ENCODE measurements at places on chromosomes 1 and 21.

DNA sequence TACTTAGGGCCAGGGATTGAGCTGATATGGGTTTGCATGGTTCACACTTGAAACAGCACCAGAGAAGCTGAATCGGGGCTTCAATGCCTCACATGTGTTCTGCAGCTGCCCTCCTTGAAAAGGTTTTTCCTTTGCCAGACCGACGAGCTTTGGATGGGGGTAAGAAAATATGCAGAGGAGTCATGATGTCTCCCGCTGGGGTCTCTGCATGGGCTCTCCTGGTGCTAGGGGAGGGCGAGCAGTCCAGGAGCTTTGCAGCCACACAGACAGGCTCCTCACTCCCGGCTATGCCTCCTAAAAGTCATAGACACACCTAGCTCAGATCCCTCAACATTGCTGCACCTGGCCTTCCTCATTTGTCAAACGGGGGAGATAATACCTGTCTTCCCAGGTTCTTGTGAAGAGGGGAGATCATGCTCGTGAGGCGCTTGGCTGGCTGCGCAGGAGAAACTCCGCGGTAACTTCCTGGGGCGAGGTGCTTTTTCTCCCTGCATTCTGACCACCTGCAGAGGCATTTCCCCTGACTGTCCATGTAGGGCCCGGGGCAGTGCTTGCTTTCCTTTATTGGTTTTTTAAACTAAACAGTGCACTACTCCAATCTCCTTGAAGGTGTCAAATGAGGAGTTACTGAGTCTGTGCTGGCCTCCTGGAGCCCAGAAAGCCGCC lies 112.4 kb downstream of the PLXNA2 start:
- no peak for DNase-seq

DNA sequence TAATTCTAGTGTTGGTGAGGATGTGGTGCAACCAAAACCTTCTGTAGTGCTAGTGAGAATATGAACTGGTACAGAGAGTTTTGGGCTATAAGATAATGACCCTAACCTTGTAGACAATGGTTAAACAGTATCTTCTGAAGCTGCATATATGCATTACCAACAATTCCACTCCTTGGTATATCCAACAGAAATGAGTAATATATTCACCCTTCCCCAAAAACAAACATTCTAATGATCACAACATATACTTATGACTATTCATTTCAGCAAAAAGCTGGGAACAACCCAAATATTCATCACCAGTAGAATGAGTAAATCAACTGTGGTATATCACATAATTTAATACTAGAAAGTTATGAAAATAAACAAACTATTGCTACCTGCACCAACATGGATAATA lies 39.6 kb upstream of the DPYD start:
- no peak for DNase-seq

GRCh38 chr1:205227584-205228013 lies at the start of gene TMCC2:
TSS of gene TMCC2 (plus strand) at chr1:205227946. CDS start at chr1:205228565, 619 bp downstream.
- DNase-seq = peak; percentile 96

- DNase-seq = no peak
These were observed 719 bp downstream of the EYA3 start for GRCh38 chr1:28087614-28088167.

DNA sequence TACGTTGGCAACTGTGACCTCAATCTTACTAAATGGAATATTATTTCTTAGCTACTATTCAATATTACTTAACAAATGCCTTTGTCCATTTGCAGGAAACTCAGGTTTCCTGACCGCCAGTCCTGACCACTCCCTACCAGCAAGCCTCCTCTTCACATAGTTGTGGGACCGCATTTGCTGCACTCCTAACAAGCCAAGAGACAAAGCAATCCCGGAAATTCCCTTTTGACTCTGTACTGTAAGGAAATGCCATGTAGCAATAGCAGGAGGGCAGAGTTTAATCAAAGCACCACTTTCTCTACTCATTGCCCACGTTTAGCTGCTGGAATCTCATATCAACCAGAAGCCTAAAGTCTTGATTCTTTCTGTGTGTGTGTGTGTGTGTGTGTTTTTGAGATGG lies 28.1 kb upstream of the ACBD6 start:
- no peak for DNase-seq

GRCh38 chr21:17583898-17584297 lies 28.8 kb downstream of the BTG3 start:
- DNase-seq = no peak

- no peak for DNase-seq
These were observed 84.4 kb downstream of the CATSPERE start for GRCh38 chr1:244545511-244545910.

DNA sequence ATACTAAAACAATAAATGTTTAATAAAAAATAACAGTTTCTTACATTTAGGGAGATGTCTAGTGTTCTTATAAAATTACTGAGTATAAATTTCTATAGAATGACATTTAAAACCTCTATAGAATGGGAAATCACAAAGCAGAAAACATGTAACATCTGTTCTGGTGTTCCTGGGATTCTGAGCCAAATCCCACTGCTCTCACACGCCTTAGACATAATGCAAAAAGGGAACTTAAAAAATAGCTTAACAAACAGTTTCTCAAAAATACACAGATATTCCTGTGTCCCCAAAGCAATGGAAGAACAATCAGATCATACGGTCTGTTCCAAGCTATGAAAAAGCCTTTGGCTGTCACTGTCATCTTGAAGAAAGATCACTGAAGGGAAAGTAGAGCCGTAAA lies 27.0 kb upstream of the ZNF124 start:
- DNase-seq = no peak

GRCh38 chr1:64553285-64553684 lies 83.4 kb downstream of the CACHD1 start:
- no peak for DNase-seq

GRCh38 chr1:217021956-217022355 lies 298.7 kb upstream of the ESRRG start:
- no peak for DNase-seq

DNA sequence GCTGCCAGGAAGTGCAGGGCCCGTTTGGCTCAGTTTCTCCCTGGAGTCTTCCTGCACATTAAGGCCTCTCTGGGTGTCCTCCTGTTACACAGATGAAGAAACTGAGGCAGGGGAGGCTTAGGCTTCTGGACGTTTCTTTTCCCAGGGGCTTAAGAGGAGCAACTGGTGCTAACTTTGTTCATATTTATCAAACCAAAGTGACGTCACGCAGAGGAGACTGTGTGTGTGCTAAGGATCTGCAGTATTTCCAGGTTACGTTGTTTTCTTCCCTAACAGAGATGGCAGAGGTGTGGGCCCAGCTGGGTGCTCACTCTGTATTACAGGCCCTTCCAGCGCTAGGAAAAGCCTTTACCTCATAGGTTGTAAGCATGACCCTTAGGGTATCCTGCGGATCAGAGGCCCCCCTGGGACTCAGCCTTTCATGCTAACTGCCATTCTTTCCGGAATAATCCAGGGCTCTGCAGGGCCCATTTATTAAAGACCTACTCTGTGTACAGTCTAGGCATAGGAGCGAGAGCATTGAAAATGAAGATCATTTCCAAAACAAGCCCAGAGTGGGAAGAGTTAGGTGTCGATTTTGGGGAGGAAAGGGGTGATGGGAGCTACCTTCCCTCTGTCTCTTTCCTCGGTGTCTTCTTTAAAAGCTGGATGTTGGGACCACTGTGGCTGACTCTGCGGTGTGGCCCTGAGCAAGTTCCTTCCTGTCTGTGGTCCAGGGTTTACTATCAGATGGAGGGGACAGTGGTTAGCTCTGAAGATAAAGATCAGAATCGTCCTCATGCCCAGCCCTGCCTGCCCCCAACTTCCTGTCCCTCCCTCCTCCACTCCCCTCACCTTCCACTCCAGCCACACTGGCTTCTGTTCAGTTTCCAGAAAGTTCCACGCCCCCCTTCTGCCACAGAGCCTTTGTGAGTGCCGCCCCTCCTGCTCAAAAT lies 4.6 kb downstream of the AGTRAP start:
- no peak for DNase-seq

DNA sequence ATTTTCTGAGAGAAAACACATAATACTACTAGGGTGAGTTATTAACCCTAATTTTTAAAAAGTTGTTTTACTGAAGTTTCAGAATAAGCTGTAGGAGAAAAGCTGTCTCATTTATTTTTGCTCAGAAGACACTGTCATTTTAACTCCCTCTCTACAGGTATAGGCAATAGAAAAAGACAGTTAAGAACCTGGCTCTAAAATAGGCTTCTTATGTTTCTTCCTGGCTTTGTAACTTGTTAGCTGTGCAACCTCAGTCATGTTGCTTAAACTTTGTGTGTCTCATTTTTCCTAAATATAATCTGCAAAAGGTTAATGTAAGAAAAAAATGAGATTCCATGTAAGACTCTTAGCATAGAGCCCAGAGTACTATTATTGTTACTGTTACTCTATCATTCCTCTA lies 64.4 kb downstream of the TTLL7 start:
- DNase-seq = no peak

DNA sequence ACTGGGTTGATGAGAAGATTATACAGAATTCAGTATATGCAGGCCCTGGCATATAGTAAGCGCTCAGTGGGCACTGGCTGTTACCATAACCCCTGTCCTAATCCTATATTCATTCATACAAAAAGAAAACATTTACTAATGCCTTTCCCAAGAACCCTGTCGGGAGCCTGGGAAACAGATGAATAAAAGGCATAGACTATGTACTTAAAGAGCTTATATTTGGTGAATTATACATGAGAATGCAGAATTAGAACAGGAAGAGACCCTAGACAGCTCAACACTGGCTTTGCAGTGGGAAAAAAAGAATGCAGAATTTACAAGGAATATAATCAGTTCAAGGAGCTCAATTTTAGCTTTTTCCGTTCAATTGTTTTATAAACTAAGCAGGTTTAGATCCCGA lies 10.9 kb downstream of the AK2 start:
- DNase-seq = no peak

DNA sequence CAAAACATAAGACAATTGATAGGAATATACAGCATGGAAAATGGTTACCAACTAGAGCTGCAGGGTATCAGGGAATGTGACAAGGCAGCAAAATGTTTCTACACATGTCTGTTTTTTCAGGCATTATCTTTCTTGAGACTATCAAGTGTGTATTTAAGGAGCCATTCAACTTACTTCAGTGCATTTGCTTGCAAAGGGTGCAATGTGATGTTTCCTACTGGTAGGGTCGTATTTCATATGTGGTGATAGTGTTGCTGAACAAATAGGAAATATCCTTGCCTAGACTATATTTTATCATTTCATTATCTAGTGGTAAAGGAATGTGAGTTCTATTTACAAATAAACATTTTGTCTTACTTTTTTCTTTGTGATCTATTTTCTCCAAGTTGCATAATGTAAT lies 42.4 kb downstream of the PTPRC start:
- no peak for DNase-seq

- no peak for DNase-seq
These were observed 51.1 kb downstream of the SLC44A5 start for GRCh38 chr1:75559800-75560199.

DNA sequence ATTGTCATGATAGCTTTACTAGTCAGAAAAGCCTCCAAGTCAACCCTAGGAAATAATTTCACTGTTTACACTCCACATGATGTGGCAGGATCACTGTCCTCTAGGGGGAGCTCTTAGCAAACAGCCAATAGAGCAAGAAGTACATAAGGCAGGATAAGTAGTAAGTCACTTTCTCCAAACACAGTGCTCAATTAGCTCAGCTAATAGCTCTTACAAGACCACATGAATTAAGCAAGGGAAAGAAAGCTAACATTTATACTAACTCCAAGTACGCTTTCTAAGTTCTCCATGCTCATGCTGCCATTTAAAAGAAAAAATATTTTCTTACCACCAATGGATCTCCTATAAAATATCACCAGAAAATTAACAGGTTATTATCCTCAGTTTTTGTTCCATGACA lies 66.9 kb upstream of the LRIF1 start:
- no peak for DNase-seq

GRCh38 chr1:52582116-52582696 lies 20.0 kb upstream of the GPX7 start:
- no peak for DNase-seq

DNA sequence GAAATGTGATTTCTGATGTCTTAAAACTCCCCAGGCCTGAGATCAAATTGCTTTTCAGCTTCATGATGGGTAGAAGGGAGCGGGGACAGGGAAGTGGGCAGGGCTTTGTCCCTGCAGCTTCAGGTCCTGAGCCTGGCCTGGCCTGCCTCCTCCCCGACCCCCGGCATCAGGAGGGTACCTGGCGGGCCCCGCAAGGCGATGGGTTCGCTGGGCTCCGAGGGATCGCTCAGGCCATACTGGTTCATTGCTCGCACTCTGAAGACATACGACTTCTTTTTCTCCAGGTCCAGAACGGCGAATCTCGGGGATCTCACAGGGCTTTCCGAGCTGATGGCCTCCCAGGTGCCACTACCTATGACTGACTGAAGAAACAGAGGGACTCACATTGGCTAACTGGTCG lies 25.5 kb downstream of the MYOM3 start:
- DNase-seq = no peak

DNA sequence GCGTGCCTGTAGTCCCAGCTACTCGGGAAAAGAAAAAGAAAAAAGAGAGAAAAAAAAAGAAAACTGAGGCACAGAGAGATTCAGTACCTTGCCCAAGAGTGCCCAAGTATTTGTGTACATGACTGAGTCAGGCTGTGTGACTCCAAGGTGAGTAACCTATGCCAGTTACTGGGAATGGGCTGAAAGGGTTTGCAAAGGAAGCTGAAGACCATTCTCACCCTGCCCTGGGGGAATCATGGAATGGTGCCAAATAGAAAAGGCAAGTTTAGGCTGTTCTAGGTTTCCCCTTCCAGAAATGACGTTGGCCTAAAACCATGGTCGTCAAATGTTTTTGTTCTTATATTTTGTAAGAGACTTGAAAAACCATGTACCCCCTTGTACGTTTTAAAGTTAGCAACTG lies 37.9 kb upstream of the LRIG2 start:
- DNase-seq = no peak

GRCh38 chr1:58857680-58858673 lies 74.1 kb upstream of the JUN start:
- DNase-seq = no peak

DNA sequence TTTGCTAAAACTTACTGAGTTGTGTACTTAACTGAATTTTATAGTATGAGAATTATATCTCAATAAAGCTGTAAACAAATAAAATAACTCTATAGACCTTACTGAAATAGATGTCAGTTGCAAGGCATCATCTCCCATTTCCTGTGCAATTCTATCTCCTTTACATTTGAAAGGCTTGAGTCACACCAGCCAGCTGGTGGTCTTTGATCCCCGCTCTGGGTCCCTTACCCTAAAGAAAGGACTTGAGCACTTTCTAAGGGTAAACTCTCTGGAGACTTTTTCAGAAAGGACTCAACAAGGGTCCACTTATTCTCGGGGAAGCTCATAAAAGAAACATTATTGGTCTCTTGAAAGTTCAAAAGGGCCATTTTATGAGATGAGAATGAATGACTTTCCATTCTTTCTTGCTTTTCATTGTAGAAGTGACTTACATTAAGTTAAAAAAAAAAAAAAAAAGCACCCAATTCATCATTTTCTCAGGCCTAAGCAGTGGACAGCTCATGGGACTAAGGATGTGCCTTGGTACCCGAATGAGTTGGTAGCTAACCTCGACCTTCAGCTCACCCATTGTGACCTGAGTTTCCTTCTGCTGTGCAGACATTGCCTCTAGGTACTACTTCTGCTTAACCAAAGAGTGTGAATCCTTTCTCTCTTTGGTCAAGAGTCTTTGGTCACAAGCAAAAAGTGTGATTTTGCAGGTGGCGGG lies 147.0 kb upstream of the COA6 start:
- no peak for DNase-seq

GRCh38 chr1:222068937-222069336 lies 327.0 kb upstream of the DUSP10 start:
- DNase-seq = no peak

GRCh38 chr1:235199441-235199840 lies 38.4 kb upstream of the RBM34 start:
- DNase-seq = no peak

- DNase-seq = no peak
These were observed 604.6 kb downstream of the ADGRL2 start for GRCh38 chr1:82405333-82405732.
